ENCODE measurements at places on chromosomes 2 and 18. TPM values are rescaled to one million over a fixed set of nuclear protein-coding genes. Genes with fewer than 3 reads are reported as not detected.

METTL21A gene
- 16.4 TPM for total RNA-seq

DNA sequence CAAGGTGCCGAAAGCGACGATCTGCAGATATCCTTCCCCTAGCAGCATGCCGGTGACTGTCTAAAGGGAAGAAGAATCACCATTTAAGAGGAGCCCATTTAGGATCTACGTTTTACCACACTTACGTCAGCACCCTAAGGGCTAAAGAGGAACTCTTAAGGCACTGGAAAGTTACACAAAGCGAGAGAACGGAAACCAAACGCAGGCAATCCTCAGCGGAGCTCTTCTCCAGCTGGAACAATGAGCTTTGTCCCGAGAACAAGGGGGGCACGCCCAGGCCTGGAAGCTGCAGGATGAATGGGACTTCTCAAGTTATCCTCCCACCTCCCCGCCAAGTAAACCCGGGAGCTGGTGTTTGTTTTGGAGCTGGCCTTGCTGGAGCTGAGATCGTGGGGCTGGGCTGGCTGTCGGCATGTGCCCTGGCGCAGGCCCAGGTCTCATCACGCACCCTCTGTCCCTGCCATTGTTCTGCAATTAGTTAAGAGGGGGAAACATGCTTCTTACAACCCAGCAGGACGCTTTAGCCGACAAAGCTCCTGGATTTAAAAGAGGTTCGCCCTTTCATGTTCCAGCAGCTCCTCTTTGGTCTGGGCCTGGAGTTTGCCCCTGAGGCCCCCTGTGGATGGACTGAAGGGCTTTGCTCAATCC is 36.4 kb downstream of the PXDN start:
- DNase-seq: peak; percentile 84

TMEM17 gene
- 2.5 TPM for total RNA-seq

- peak; percentile 2 for DNase-seq
Measured at GRCh38 chr2:79860228-79861058, 347.6 kb downstream of the CTNNA2 start.

- no peak for DNase-seq
Measured at GRCh38 chr2:133773854-133774653, 205.8 kb upstream of the NCKAP5 start.

EVA1A gene
- 21.4 TPM for total RNA-seq

DNA sequence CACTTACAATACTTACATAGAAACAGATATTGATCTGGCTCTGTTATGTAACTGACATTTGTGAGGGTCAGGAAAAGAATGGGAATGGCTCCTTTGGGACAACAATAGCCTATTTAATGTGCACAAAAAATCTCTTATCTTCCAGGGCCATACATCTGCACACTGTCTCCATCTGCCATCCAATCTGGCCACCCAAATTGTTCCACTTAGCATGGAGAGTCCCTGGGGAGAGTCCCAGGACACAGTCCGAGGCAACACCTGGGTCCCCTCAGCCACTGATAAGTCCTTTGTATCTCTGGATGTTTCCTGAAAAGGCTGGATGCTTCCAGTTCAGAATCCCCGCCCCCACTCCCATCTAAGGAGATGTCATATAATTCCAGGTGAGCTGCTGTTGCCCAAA is 274.2 kb upstream of the NCKAP5 start:
- DNase-seq: no peak

DNA sequence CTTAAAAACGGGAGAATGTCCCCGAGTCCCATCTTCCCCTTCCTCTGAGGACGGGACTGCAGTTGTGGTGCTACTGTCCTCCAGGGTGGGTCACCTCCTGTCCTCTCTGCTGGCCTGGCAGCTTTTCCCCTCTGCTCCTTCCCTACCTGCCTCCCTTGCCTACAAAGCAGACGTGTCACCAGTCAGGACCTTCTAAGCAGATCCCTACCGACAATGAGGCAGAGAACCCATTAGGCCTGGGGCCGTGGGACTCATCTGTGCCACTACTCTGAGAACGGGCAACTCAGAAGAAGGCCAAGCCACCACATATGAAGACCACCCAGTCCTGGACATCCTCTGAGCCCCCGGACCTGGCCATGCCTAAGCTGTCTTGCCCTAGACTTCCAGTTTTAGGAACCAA is 103.0 kb upstream of the TEX51 start:
- no peak for DNase-seq

DNA sequence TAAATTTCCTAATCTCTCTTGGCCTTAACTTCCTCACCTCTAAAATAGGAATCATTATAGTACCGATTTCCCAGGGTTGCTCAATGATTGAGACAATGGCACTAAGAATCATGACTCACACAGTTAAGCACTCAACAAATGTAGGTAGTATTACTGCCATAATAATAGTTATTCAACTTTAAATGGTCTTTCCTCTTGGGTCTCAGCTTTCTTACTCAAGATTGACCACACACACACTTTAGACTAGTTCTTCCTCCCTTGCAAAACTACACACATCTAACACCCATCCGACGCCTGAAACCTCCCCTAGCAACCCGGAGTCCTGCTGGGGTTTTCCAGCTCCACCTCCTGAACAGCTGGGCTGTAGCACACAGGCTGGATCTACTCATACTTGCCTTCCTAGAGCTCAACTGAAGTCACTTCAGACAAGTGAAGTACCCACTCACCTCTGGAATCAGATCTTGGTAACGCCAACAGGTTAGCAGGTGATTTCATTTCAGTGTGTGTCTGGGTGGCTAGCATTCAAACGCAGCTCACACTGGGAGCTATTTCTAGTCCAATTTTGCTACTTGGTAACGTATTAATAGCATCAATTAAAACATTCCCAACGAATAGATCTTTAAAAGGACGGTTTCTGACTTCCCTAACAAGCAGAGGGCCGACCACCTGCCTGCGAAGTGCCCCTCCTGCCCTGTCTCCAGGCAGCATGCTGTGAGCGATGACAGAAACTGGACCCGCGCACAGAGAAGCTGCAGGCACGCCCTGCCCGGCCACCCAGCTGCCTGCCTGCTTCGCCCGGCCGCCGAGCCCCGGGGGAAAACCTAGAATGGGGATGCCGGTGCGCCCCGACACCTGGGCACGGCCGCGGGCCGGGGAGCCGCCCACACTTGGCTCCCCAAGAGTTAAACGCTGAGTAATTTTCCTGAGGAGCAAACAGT is 1.1 kb downstream of the UXS1 start:
- DNase-seq: peak; percentile 90

DNA sequence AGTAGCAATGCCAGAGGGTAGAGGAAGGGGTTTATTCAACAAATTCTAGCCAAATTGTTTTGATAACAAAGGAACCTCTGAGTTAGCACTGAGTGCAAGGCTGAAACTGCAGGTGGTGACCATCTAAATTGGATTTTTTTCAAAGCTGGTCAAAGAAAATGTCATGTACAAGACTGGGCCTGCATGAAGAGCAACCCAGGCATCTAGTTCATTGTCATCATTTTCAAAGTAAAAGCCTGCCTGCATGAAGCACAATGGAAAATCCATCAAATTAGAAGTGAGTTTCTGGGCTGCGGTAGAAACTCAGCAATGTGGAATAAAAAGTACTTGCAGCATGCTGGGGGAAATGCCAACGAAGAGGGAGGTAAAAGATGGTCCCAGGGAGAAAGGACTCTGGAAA is 80.8 kb upstream of the PPP1CB start:
- no peak for DNase-seq

CFC1 gene
- not detected for total RNA-seq

- DNase-seq: no peak
Measured at GRCh38 chr2:171807119-171807518, 86.9 kb downstream of the SLC25A12 start.

DPP10 gene
- not detected for total RNA-seq

GRCh38 chr2:5125017-5125730 is 567.0 kb upstream of the SOX11 start:
- DNase-seq: no peak

DNA sequence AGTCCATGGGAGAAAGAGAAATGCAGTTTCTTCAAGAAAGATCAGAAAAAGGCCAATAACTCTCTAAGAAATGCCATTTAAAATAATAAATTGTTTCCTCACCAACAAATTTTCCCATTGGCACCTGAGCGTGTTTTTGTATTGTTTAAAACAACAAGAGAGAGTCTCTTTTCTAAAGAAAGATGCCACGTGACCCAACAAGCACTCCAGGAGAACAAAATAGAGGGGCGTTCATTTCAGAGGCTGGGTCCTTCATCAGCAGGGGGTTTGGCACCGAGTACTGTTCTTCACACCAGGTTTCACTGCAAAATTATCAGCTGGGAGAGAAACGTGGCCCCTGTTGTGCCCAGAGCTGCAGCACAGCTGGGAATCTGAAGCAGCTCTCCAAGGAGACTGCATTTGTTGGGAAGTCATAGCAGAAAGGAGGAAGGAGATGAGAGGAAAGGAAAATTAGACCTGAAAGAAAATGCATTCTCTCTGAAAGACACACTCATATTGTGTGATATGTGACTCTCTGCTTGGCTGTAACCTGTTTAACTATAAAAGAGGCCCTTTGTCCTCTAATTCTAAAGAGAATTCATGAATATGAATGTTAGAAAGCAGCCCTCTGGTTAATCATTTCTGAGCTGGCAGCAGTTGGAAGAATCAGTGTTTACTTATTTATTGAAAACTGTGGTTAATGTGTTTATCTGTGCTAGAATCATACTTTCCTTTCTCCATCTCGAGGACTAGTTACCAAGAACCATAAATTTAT is 205.3 kb upstream of the CDH20 start:
- DNase-seq: no peak

Data from LHCN-M2 (cell line).